NCI-H1436 treated with DMSO at 0.1 percent for 48 hours (cell line): ENCODE measurements at places on chromosomes 2 and 18.

- DNase-seq: no peak
Observed at GRCh38 chr2:171522788-171523087, 464 bp downstream of the CYBRD1 start.

- no peak for DNase-seq
Observed at GRCh38 chr2:215144106-215144875, 5.9 kb upstream of the ABCA12 start.

DNA sequence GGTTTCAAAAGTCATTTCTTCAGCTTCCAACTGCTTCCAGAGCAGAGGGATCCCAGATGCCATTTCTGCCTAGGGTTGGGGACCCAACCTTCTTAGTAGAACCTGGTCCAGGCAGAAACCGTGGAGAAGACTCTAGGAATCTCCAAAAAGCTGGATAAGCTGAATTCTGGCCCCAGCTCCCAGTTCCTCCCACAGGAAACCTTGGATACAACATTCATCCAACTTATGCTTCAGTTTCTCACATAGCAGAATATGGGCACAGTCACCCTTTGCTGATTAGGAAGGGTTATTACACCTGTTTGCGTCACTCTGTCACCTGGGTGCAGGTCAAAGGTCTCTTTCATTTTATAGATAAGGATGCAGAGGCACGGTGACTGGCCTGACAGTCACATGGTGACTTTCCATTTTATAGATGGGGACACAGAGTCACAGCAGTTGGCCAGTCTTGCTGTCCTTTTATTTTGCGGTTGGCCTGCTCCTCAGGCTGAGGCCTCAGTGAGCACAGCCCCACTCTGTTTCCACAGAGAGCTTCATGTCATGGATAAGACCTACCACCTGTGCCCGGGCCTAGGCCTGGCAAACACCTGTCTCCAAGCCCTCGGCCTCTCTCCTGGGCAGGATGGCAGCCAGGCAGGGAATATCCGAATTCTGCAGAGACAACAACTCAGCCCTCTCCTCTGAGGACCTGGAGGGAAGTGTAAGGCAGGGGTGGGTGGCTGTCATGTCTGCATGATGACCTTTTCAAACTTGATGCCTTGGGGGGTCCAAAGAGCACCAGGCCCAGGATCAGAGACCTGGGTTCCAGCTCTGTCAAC is 148.8 kb downstream of the SMAD7 start:
- DNase-seq: no peak

- no peak for DNase-seq
Observed at GRCh38 chr2:162974771-162975170, 136.2 kb upstream of the KCNH7 start.

- DNase-seq: no peak
Observed at GRCh38 chr2:105919191-105919811, 174.6 kb downstream of the NCK2 start.

DNA sequence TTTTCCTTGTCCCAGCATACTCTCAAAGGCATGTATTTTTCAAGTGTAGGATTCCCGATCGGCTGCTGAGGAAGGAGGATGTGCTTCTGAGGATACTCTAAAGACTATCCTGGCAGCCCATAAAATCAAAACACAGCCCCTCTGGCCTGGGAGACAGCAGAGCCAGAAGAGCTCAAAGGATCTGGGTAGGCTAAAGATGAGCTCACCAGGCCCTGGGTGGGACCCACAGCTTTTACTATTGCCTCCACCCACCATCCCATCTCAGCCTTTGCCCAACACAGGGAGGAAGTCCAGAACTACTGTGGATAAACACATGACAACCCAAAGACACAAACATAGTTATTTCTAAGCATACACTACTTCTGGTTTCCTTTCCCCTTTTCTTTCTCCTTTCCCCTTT is 79.1 kb upstream of the ZFP36L2 start:
- no peak for DNase-seq

DNA sequence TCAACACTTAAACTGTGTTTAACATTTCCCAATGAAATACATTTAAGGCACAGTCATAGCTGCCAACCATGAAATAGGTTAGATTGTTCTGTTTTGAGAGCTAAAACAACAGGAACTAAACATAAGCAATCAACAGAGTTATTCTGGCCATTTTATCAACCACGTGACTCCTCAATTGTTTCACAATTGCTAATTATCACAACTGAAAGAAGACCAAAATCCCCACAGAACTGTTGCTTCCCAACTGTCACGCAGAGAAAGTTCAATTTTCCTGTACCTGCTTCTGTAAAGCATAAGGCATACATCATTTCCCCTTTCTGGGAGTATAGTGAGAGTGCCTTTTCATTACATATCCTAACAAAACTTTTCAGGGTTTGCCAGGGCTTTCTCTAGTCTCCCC is 248.6 kb downstream of the EPHA4 start:
- DNase-seq: no peak

DNA sequence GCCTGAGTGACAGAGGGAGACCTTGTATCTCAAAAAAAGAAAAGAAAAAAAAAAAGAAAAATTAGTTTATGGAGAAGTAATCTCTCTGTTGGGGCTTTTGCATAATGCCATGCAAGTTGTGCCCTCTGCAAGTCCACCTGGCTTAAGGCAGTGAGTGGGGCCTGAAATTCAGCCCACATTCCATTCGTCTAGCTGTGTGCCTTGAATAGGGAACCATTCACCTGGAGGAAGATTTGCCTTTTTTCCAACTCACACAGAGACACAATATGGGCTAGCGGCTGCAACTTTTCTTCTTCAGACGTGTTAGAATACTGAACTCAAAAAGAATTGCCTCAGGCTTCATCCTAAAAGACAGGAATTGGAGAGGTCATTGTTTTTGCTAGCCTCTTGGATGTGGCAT is 160.0 kb upstream of the STON1 start:
- DNase-seq: no peak

GRCh38 chr2:151916632-151917031 is 88.4 kb upstream of the ARL5A start:
- no peak for DNase-seq

- DNase-seq: no peak
Observed at GRCh38 chr18:6406075-6406909, 8.4 kb downstream of the L3MBTL4 start.

DNA sequence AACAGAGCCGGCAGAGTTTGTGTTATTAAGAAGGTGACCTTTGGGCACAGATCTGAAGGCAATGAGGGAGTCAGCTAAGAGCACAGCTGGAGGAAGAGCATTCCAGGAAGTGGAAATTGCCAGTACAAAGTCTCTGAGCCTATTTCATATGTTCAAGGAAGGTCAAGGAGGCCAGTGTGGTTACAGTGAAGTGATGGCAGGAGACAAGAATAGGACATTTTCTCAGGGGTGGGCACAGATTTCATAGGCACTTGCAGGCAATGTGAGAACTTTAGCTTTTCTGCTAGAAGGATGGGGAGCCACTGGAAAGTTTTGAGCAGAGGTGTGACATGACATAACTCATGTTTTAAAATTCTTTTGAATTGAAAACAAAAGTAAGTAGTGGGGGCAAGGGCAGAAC is 50.3 kb downstream of the ARHGAP25 start:
- DNase-seq: no peak

- DNase-seq: no peak
Observed at GRCh38 chr2:74201596-74201995, 3.2 kb downstream of the MTHFD2 start.

- no peak for DNase-seq
Observed at GRCh38 chr2:151777487-151777886, 43.2 kb upstream of the NEB start.

DNA sequence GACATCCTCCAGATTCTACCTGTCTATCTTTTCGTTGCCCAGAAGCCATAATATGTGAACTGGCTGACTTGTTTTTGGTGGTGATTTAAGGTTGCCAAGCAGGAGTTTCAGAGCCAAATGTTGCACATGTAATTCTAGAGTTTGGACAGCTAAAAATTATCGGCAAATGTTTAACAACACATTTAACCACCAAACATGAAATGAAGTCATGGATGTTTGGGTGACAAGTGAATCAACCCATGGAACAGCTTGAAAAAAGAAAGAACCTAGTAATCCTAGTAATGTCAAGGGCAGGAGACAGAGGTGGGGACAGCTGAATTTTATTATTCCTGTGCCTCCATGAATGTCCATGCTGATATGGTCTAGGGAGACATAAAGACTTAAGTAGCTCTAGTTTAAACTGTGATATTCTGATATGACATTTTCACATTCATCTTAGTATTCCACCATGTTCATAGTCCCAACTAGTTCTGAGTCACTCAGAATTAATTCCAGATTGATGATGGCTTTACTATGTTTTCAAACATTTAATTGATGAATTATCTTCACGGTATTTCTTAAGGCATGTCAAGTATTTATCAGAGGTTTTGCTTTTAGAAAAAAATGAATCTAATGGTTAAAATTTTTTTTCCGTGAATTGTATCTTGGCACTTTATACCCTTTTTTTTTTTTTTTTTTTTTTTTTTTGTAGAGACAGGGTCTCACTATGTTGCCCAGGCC is 101.7 kb downstream of the SOCS6 start:
- DNase-seq: no peak

- DNase-seq: no peak
Observed at GRCh38 chr2:73258913-73259215, 24.8 kb downstream of the CCT7 start.

- no peak for DNase-seq
Observed at GRCh38 chr2:201358684-201359083, 1.5 kb upstream of the FLACC1 start.

- no peak for DNase-seq
Observed at GRCh38 chr2:174788291-174788929, 24.1 kb upstream of the CHRNA1 start.

- no peak for DNase-seq
Observed at GRCh38 chr2:10080536-10081304, 509 bp upstream of the CYS1 start.

- DNase-seq: no peak
Observed at GRCh38 chr2:59910166-59910565, 643.3 kb downstream of the BCL11A start.

DNA sequence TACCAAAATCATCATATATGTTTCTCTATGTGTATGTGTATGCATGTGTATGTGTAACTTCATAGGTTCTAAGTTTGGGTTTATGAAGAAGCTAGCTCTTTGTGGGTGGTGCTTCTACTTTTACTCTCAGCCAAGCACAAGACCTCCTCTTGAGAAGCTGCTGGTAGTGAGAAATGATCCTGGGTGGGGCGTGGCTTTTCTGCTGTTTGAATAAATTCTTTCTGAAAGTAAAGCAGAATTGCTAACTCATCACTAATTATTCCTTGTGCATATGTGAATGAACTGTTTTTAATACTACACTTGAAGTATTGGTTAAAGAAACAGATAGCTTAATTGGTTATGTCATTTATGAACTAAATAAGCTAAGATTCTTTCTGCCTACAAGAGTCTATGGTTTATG is 7.6 kb upstream of the GAREM1 start:
- no peak for DNase-seq

GRCh38 chr2:127085317-127085681 is 21.7 kb downstream of the BIN1 start:
- DNase-seq: no peak

DNA sequence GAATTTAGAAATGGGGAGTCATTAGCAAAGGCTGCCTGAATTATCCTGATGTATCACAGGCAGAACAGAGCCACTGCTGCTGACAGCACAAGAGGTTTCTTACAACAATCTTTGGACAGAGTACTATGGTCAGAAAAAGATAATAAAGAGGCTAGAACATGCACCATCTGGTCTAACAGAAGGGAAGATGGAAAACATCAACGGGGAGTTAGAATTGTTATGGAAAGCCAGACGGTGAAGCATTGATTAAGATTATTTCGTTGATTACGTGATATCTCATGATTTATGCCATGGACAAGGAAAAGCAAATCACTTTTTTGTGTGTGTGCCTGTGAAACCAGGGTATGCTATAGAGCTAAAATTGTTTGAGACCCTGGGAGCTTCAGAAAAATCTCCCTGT is 409.4 kb upstream of the ETAA1 start:
- no peak for DNase-seq

GRCh38 chr2:135825131-135825530 is 11.9 kb downstream of the LCT start:
- DNase-seq: no peak

- no peak for DNase-seq
Observed at GRCh38 chr18:54147439-54147838, 77.0 kb downstream of the MBD2 start.

GRCh38 chr18:29594493-29594892 is 1417.6 kb upstream of the CDH2 start:
- DNase-seq: no peak

- no peak for DNase-seq
Observed at GRCh38 chr2:231452799-231453508, 11.3 kb downstream of the NCL start.

DNA sequence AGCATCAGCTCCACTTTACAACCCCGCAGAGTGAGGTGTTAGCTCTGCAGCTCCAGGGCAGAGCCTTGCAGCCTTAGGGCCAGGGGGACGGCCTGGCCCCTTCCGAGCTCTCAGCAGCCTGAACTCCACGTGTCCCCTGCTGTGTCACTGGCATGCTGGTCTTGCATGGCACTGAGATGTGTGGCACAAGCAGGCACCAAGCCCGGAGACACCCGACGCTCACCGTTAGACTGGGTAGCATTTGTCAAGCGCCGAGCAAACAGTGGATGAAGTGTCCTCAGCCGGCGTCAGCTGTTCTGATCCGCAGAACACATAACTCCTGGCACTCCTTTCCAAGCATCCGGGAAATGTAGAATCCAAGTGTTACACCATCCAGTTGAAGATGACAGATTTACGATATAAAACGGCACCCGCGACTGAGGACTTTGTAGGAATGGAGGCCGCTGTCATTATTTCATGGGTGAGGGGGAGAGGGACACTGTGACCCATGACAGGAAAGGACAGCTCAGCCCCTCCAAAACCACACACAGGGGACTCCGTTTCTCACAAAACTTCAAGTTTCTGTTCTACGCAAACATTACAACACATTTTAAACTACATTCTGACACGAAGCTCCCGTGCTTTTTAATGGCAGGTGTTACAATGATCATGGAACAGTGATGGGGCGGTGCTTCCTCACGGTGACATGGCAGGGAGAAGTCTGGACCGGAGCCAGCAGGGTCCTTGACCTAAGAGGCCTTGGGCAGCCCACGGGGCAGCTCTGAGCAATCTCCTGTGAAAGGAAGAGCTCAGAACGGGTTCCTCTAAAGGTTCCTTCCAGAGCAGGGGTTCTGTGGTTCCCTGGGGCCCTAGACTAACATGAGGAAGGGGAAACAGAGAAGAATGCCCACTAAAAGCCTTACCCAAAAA is 89.4 kb downstream of the HDAC4 start:
- DNase-seq: no peak

DNA sequence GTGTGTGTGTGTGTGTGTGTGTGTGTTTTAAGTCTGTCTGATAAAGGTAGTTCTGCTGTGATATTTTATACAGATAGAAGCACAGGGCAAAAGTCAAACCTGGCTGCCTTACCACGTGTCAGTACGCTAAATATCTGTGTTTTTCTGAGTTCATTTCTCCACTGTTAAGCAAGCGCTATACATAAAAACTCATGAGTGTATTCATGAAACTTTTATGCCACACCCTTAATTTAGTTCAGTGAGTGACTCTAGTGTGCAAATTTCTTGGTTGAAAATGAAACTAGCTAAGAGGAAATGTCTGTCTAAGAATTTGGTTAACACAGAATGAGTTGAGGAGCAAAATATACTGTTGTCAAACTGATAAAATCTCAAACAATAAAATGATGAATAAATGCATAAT is 11.2 kb downstream of the CASP10 start:
- DNase-seq: no peak

- no peak for DNase-seq
Observed at GRCh38 chr2:205887637-205888036, 198.3 kb downstream of the INO80D start.
